Stimulated activated naive CD4-positive, alpha-beta T cell treated with Interleukin-2 at 50 U/mL for 16 hours (primary cell): ENCODE measurements at places on chromosomes 5 and 9.
A peak's percentile ranks its signal among the peaks of the same experiment; 100 is the strongest.

DNA sequence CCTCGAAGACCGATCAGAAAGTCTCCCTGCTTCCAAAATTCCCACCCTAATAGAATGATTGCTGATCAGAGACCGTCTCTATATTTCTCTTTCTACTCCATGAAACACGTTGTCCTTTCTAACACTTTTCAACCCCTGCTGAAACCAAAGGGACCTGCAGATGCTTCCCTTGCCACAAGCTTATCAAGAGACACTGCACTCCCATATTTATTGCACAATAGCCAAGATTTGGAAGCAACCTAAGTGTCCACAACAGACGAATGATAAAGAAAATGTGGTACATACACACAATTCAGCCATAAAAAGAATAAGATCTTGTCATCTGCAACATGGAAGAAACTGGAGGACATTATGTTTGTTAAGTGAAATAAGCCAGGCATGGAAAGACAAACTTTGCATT, 125.1 kb downstream of the FOXD1 start:
- no peak for DNase-seq

- DNase-seq, result no peak
These were observed 8.6 kb downstream of the NSD1 start for GRCh38 chr5:177142098-177142611.

DNA sequence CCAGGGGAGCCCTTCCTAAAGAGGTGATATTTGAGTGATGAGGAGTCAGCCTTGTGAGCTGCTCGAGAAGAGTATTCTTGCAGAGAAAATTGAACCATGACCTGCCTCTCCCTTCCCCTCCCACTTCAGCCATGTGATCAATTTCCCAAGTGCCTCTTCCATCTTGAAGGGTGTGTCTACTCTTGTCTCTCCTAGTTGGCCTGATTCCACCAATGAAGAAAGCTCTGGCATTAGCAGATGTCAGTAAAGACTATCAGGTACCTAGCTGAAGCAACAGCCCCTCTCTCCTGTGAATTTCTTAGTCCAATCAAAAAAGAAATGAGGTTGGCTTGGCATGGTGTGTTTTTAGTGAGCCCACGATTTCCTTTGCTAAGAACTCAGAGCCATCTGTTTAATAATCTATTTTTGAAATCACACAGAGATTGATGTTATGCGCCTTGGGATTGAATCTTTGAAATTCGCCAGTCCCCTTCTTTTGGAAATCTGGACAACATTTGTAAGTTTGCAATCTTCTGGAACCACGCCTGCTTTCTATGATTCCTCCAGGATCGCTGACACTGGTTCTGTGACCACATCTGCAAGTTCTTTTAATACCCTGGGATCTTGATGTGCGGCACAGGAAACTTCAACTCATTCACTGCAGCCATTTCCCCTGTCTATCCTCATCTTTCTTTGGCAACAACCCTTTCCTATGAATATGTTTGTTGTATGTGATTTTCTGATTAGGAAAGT, 404.6 kb downstream of the DMRT2 start:
- no peak for DNase-seq

DNA sequence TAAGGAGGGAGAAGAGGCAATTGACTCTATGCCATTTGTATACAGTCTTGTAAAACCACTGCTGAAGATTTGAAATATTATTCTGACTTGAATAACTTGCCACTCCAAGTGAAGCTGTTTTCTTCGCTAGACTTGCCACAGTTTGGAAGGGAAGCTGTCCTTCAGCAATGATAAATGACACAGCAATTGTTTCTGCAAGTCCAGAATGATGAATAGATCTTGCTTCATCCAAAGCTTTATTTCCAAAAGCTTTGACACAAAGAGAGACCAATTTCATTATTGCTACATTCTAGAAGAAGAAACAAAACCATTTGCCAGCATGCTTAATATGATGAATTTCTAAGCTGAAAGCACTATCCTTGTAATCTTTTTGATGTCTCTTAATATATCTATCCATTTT, 73.7 kb downstream of the ZNF366 start:
- no peak for DNase-seq

GRCh38 chr5:113172231-113172826, 195.7 kb downstream of the DCP2 start:
- no peak for DNase-seq

DNA sequence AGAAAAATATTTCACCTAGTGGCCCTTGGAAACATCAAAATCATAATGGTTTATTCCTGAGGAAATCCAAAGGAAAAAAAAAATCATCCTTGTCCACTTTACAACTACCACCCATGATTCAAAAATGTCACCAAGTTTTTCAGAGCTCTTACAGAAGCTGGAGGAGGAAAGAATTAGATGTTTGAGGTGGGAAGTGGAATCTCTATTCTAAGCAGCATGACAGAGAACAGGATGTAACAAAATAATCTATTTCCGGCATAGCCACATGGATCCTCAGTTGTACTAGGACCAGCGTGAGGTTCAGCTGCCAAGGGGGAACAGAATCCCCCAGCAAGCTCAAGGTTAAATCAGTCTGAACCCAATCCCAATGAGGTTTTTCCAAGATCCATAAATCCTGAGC, 40.2 kb downstream of the FBXW11 start:
- DNase-seq, result no peak

- no peak for DNase-seq
These were observed 10.9 kb downstream of the IL12B start for GRCh38 chr5:159319363-159319762.

DNA sequence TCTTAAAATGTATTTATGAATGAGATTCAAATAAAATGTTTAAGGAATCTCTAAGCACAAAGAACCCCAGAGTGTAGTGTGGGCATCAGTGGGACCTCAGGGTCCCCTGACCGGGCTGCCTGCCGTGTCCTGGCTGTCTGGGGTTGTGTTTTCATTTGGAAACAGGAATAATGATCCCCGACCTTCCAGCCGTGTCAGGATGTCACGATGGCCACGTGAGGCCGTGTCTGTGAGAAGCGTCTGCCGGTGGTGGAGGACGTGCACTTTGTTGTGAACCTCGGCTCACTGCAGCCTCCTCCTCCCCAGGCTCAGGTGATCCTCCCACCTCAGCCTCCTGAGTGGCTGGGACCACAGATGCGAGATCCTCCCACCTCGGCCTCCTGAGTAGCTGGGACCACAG, 4.3 kb downstream of the TRAF2 start:
- no peak for DNase-seq

- DNase-seq, result no peak
These were observed 845 bp downstream of the ADGRD2 start for GRCh38 chr9:124450931-124451661.

DNA sequence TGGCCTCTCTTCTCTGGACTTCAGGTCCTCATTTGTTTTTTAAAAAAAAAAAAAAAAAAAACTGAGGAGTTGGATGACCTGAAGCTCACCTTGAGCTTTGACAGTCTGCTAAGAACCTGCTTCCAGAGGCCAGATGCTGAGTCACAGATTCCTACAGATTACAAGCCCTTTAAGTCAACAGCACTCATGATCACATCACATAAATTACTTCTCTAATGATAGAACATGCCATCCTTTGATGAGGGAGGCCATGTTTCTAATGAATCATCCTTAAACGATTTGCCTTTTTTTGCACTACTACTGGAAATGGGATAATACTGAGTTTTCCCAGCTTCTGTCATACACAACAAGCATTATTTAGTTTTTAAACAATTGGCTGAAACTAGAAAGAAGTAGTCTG, 34.2 kb upstream of the MYOT start:
- DNase-seq, result no peak

DNA sequence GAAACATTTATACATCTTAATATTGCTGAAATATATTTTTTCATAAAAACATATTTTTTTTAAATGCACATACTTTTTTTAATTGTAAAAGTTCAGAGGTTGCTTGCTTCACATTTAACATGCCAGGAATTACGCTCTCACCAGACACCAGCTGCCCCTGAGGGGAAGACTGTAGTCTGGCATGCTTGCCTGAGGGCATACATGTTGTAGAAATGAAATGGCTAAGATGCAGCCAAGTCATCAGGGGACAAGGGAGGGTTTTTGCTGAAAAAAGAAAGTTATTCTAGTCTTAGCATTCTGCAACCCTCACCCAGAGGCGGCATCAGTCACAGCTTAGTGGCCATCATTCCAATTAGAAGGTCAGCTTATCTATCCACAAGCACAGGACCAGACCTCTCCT, 426.7 kb upstream of the FTMT start:
- DNase-seq, result no peak

DNA sequence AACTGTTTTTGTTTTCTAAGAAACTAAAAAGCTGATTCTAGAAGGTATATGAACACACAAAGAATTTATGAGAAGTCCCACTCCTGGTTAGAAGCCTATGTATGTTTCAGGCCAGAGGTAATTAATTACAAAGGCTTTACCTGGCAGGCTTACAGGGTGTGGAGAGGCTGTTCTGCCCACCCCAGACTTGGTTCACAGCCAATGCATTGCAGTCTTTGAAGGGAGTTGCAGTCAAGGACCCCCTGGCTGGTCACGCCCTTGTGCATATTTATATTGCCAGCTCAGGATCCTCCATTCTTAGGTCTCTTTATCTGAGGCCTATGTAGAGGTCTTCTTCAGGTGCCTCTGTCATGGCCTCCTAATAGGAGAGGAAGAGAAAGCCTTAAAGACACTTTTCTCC, 13.6 kb upstream of the PRSS3 start:
- DNase-seq, result no peak

GRCh38 chr9:88468226-88468625, 66.8 kb upstream of the NXNL2 start:
- DNase-seq, result no peak

DNA sequence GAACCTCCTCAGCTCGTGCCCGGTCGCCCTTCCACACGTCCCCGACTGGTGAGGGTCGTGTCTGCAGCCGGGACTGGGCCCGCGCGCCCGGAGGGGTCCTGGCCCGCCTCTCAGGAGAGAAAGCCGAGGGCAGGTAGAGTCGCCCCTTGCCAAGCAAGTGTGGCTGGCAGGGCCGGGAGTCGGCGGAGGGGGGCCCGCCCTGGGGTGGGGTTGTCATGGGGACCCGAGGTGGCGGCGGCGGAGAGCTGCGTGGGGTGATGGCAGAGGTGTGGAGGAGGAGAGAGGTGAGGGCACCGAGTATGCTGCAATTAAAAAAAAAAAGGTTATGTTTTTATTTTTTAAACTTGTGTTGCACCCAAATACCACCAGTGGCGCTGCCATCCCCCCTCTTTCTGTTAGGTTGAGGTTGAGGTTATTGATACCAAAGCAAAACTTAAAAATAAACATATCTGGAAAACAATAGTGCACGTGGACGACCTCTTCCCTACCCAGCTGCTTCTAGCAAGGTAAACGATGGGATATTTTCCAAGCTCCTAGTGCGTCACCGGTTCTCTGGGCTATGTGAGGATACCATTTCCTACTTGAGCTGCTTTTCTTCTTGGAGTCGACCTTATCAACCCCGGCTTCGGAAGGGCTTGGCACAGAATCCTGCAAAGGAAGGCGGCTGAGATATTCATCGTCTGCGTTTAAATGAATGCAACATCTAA, 660 bp downstream of the SCAMP1 start:
- DNase-seq, result peak; percentile 68

- DNase-seq, result no peak
These were observed 951 bp downstream of the UNC13B start for GRCh38 chr9:35162605-35163315.

DNA sequence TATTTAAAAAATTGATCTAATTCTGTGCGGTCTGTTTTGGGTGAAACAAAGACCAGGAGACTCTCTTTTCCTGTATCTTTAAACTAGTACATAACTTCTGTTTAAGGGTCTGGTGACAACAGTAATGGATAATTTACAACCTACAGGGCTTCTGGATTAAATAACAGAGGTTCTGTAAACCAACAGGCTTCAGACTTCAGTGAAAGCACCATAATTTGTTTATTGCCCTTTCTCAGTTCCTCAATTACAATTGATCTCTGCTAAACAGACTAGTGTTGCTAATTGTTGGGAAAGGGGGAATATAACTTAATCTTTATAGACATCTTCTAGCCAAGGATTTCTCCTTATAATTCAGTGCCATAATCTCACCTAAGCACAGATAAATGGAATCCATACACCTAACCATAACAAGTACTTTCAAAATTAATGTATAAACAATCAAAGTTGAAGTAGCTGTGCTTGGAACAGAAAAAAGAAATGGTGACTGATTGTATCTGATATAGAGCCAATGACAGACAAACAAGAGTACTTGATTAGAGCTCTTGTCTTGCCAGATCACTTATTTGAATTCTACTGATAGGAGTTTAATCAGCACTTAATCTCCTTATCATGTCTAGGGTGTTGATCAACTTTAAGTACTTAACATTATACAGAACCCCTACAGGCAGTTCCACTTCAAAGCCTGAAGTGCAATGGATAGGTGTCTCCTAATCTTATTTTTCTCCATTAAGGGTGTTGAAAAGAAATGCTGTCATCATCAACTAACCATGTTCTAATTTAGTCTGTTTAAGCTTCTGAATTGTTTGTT, 536.0 kb downstream of the NR2F1-AS1 start:
- no peak for DNase-seq

GRCh38 chr5:2732850-2733249, 18.6 kb downstream of the IRX2 start:
- no peak for DNase-seq

- no peak for DNase-seq
These were observed 173.7 kb downstream of the MELK start for GRCh38 chr9:36746415-36746814.

- no peak for DNase-seq
These were observed 615.5 kb downstream of the TLE1 start for GRCh38 chr9:81073821-81074220.

GRCh38 chr5:39579750-39580149, 155.0 kb upstream of the DAB2 start:
- no peak for DNase-seq

DNA sequence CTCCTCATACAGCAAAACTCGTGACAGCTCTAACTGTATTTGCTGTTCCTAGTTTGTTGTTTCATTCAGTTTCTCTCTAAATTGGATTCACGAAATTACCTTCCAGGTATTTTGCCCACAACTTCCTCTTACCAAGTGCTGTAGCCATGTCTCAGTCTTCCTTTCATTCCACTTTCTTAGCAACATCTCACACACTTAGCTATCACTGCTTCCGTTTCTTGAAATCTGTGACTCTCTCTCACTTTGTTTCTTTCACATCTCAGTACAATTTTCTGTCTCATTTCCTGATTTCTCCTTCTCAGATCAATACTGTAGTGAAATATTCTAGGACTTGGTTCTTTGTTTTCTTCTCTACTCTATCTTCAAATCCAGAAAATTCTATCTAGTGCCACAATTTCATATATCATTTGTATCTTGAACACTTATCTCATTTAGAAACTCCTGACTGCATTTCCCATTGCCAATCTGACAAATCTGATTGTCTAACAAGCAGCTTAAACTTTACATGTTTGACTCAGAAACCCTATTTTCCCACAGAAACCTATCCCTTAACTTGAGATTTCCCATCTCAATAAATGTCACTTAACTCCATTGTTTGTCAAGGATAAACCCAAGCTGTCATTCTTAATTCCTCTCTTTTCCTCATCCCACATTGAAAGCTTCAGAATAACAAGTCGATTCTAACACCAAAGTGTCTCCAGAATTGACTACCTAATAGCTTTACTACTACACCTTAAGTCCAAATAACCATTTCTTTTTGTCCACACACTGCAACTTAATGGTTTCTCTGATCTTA, 303.1 kb downstream of the CDH12 start:
- DNase-seq, result no peak
